ENCODE measurements at places on chromosomes 4 and X.
A peak's percentile ranks its signal among the peaks of the same experiment; 100 is the strongest.

GRCh38 chr4:24040811-24041210, 151.0 kb upstream of the PPARGC1A start:
- DNase-seq = peak; percentile 31

GRCh38 chr4:133866328-133866699, 335.3 kb downstream of the PABPC4L start:
- peak; percentile 3 for DNase-seq

DNA sequence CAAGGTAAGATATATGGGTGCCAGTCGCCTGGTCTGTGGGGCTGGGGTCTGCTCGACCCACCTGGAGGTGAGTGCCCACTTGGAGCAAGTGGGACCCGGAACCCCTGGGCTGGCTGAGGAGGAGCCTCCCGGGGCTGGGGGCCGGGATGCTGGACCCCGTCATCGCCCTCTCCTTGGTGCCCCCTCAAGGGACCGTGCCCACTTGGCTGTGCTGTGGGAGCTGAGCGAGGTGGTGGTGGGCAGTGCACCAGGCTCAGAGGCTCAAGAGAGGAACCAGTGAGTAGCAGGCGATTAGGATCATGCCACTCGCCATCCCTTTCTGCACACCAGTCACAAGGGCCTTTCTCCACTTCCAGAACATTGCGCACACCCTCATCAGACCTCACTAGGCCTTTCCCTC, 203.8 kb upstream of the PSAPL1 start:
- DNase-seq = no peak

DNA sequence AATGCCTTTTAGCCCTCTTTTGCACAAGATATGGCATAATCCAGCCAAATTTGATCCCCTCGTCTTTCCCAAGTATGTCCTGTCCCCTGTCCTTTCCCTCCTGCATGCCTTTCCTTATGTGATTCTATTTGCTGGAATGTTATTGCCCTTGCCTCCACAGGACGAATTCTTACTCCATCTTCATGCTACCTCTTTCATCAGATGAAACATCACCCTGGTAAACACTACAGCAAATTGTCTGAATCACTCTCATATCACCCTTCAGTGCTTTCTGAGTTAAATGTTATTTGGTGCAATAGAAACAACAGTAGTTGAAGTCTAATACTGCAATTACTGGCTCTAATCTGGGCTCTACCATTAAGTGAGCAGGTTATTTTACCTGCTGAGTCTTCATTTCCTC, 52.2 kb upstream of the FAT1 start:
- no peak for DNase-seq

DNA sequence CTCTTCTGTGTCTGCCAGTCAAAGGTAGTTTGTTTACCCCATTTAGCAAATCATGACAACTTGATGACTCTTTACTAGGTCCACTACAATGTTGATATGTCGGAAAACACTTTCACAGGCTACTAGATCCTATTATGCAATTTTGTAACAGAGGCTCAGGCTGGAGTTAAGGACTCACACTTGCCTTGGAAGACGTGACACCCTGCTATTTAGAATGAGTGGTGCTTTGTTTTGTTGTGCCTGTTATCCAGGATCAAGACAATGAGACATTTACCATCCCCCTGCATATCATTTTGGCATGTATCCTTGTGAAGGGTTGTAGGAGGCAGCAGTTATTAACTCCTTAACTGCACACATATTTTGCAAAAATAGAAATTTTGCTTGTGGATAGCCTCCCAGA, 263.7 kb downstream of the IL1RAPL1 start:
- no peak for DNase-seq

GRCh38 chrX:17081968-17082367, 135.5 kb downstream of the REPS2 start:
- DNase-seq = peak; percentile 79

- DNase-seq = no peak
Measured at GRCh38 chr4:174260099-174260498, 23.4 kb downstream of the FBXO8 start.

- DNase-seq = no peak
Measured at GRCh38 chr4:11496351-11496829, 67.7 kb upstream of the HS3ST1 start.

GRCh38 chr4:74886484-74886883, 46.4 kb upstream of the PARM1 start:
- DNase-seq = peak; percentile 21

DNA sequence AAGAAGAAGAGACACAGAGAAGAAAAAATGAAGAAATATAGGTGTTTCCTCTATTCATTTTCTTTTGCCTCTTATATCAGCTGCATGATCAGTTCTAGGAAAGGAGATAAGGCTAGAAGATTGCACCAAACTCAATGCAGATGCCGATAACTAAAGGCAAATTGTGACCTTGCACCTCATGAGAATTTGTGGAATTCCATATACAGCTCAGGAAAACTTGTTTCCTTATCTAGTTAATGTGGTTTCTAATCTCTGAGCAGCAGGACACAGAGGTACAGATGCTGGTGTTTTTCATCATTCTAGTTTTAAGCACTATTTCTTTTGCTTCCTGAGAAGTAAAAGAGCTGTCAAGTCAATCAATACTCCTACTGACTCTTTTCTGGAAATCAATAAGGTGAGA, 104.6 kb upstream of the NWD2 start:
- DNase-seq = peak; percentile 7

DNA sequence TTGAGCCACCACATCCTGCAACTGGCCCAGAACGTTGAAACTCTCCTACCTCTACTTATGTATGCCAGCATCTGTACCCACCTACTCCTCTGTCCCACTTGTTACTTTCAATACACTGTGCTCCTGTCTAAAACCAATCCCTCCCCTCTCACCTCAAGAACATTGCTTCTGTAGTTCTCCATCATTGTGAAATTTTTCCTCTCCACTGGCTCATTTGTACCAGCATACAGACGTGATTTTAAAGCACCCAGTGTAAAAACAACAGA, 25.5 kb upstream of the USO1 start:
- DNase-seq = no peak

GRCh38 chrX:48490661-48491060, 14.7 kb downstream of the FTSJ1 start:
- DNase-seq = no peak

DNA sequence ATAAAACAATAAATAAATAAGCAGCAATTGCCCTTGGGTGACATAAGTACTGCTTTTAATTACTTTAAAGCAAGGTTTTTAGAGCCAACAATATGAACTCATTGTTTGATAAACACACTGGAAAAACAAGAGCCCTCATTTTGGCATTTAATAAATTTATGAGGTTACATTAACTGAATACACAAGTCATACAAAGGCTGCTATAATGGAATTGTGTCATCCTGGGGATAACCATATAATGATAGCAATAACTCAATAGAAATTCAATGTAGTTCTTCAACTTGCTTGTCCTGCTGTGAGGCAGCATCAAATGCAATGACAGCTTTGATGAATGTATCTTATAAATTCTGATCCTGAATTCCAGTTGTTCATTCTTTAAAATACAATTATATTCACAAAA, 1512.5 kb downstream of the STIM2 start:
- no peak for DNase-seq

GRCh38 chr4:4594285-4594920, 52.6 kb upstream of the STX18 start:
- DNase-seq = no peak

DNA sequence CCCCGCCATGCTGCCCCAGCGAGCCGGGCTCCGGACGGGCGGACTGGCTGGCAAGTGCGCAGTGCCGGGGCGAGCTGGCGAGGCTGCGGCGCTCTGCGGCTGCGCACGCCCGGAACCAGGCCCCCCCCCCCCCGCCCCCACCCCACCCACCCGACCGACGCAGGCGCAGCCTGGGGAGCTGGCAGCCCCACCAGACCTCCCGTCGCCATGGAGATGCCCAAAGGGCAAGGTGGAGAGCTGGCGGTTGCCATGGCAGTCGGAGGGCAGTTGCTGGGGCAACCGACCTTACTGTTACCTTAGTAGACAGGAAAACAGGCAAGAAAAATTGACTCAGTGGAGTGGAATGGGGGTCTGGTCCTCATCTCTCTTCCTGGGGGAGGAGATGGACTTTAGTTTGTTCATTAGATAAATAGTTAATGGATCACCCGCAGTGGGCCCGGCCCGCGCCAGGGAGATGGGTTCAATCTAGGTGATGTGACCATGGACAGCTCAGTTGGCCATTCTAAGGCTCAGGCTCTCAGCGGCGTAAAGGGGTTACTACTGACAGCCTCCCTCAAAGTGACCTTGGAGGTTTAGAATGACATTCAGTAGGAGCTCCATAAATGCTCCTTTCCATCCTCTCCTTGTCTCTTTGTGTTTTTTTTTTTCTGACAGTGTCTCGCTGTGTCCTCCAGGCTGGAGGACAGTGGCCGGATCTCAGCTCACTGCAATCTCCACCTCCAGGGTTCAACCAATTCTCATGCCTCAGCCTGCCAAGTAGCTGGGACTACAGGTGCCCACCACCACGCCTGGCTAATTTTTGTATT, at the start of gene PCSK1N:
TSS of gene PCSK1N (minus strand) at position 87 of the 806 bp plus-strand sequence. CDS start at position 9, 78 bp downstream.
- peak; percentile 86 for DNase-seq

GRCh38 chr4:76939184-76939583, 10.4 kb upstream of the SEPTIN11 start:
- DNase-seq = no peak
